ENCODE measurements at places on chromosomes 6 and 20. TPM values are rescaled to one million over a fixed set of nuclear protein-coding genes. Genes with fewer than 3 reads are reported as not detected.

OPRL1 gene
- 0.78 TPM for total RNA-seq

BANF2 gene
- total RNA-seq = not detected

MCHR2 gene
- total RNA-seq = not detected

C6orf15 gene
- total RNA-seq = not detected

FKBP1A gene
- total RNA-seq = 531 TPM

THBD gene
- total RNA-seq = 32.0 TPM

PRDM13 gene
- 0.93 TPM for total RNA-seq

WFDC12 gene
- total RNA-seq = not detected

CALHM5 gene
- total RNA-seq = 0.04 TPM

BPI gene
- not detected for total RNA-seq

GRM1 gene
- total RNA-seq = not detected

GPX5 gene
- not detected for total RNA-seq

LY6G5B gene
- 5.0 TPM for total RNA-seq

NFKBIE gene
- total RNA-seq = 12.1 TPM

GSTA3 gene
- not detected for total RNA-seq

LY6G6D gene
- total RNA-seq = not detected

CCN6 gene
- total RNA-seq = not detected

TCP11 gene
- not detected for total RNA-seq

SLC22A2 gene
- not detected for total RNA-seq

LIN28B gene
- 1.5 TPM for total RNA-seq

LPA gene
- total RNA-seq = 0.02 TPM

PHACTR2 gene
- total RNA-seq = 3.5 TPM

SSTR4 gene
- total RNA-seq = 0.12 TPM

FAM217A gene
- total RNA-seq = not detected

BTBD3 gene
- 17.3 TPM for total RNA-seq

ZMYND8 gene
- total RNA-seq = 14.3 TPM

ELOVL4 gene
- 2.0 TPM for total RNA-seq

TMEM74B gene
- total RNA-seq = 3.2 TPM

COL9A1 gene
- total RNA-seq = 0.05 TPM

DSP gene
- 32.3 TPM for total RNA-seq

IL17F gene
- not detected for total RNA-seq

All from A549 treated with CORT108297 at 1 μM for 4 hours (cell line).